ENCODE measurements at places on chromosomes 5 and 9.

DNA sequence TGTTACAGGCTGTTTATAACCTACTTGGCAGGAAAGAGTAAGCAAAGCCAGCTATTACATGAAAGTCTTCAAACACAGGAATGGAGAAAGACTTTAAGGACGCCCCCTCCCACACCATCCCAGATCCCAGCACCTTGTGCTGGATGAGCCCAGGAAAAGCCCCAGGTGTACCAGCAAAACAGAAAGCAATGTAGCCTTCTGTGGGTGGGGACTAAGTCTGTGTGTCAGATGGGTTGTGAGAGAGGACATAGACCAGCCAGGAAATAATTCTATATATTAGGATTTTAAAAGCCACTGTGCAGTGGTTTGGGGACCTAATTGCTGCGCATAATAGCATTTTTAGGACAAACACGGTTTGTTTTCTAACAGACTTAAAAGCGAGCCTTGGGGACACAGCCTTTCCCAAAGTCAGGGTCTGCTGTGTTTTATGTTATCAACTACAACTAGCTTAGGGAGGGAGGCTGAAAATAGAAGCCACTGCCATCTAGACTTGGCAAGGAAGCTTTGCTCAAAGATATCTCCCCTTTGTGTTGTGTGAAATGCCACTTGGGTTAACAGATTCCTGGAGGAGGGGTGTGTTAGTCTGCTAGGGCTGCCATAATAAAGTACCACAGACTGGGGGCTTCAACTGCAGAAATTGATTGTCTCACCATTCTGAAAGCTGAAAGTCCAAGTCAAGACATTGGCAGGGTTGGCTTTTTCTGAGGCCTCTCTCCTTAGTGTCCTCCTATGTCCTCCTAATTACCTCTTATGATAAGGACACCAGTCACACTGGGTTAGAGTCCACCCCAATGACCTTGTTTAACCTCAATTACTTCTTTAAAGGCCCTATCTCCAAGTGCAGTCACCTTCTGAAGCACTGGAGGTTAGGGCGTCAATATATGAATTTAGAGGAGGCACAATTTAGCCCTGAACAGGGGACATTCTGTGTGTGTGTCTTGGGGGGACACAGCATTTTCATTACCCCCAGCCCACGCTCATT is 17.2 kb upstream of the UBE2QL1 start:
- no peak for DNase-seq

- DNase-seq = peak; percentile 38
Measured at GRCh38 chr5:135729321-135729786, 105.1 kb upstream of the SLC25A48 start.

GRCh38 chr9:88872192-88872946 is 118.9 kb upstream of the S1PR3 start:
- DNase-seq = no peak

DNA sequence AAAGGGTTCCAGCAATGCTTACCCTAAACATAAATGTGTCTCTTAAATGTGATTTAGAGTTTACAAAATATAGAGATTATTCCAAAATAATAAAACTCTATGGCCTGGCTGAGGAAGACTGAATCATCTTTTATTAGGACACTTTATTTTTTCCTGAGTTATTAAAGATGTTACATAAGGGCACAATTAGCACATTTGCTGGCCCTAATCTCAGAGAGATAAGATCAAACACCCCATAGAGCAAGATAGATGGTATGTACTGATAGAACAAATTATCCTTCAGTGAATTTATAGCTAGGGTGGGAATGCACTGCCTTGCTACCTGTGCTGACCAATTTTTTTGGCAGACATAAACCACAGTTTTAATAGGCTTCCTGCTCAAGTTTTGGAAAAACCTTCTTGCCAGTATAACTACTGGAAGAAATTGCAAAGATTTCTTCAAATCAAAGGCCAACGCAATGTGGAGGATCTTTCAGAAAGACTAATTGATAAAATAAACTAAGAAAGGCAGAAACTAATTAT is 367.1 kb upstream of the MPDZ start:
- DNase-seq = no peak

- DNase-seq = no peak
Measured at GRCh38 chr5:173598686-173599085, 17.8 kb downstream of the BOD1 start.

DNA sequence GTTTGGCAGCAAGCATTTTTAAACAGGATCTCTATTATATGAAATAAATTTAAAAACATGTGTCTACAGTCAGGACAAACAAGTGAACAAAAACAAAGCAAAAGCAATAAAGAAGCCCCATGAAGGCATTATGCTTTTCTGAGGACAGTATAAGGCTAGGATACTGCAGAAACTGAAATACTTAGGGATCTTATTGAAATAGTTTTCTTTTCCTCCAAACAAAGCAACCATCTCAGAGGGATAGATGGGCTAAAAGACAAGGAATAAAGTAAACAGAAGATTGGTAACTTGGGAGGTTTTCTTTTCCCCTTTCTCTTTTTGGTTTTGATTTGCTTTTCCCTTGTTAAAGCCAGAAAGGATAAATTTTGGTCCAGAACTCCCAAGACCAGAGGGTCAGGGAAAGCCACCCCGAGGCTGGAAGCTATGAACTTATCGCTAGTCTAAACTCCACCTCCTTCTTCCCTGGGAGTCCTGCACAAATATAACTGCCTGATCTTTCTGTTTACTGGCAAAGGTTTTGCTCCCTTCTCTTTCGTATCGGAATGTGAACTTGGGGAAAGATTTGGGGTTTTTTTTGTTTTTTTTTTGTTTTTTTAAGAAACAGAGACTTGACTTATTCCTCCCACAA is 164.0 kb downstream of the GHR start:
- no peak for DNase-seq

- DNase-seq = no peak
Measured at GRCh38 chr9:120891884-120892747, 15.1 kb upstream of the PHF19 start.

DNA sequence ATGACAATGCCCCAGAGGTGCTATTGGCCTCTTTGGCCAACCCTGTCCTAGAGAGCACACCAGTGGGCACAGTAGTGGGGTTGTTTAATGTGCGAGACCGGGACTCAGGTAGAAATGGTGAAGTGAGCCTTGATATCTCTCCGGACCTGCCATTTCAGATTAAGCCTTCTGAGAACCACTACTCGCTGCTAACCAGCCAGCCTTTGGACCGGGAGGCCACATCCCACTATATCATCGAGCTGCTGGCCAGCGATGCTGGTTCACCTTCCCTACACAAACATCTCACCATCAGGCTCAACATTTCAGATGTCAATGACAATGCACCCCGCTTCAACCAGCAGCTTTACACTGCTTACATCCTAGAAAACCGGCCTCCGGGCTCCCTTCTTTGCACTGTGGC is 1.4 kb downstream of the PCDHGC5 start:
- DNase-seq = no peak
